ENCODE measurements at places on chromosomes 11 and 22. TPM values are rescaled to one million over a fixed set of nuclear protein-coding genes. Genes with fewer than 3 reads are reported as not detected.

The ANO1 gene
- total RNA-seq, result 41.7 TPM

DNA sequence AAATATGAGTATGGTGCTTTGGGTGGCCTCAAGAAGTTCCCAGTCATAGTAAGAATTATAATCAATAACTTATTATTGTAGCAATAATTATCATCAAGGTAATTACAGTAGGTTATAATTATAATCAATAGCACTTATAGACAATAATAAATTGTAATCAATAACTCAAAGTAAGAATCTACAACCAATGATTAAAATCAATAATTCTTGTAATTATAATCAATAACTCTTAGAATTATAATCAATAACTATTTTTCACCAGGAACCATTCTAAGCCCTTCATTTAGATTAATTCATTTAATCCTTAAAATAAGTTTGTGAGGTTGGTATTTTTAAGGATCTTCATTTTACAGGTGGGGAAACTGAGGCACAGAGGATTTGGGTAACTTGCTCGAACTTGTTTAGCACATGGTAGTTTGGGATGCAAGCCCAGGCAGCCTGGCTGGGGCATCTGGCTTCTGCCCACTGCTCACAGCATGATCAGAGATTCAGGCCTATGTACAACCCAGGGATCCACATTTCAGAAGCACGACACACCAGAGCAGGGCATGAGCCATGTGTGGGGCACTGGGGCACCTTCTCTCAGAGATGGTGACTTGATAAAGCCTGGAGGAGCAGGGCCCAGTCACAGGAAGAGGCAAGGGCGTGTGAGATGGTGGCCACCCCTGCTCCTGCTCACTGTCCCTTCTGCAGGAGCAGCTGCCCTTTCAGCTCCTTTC, 46.6 kb downstream of the SLC1A2 start:
- DNase-seq, result no peak
- peaks cover 8% of the 10 kb centered on the region for H3K4me1 ChIP-seq
- H3K36me3 ChIP-seq, result no peaks in the 10 kb centered on the region
- H3K27me3 ChIP-seq, result no peaks in the 10 kb centered on the region

GRCh38 chr11:33588056-33588455, 112.6 kb downstream of the C11orf91 start:
- H3K27me3 ChIP-seq, result peaks cover 25% of the 10 kb centered on the region
- no peak for DNase-seq

GRCh38 chr11:111726301-111726713, 39.9 kb downstream of the PPP2R1B start:
- H3K4me3 ChIP-seq, result no peak overlapping the region
- H3K36me3 ChIP-seq, result peaks cover 22% of the 10 kb centered on the region
- no peak for DNase-seq
- H3K27me3 ChIP-seq, result no peaks in the 10 kb centered on the region

All from HCT116 (cell line).